ENCODE measurements at places on chromosomes 5 and 9.

DNA sequence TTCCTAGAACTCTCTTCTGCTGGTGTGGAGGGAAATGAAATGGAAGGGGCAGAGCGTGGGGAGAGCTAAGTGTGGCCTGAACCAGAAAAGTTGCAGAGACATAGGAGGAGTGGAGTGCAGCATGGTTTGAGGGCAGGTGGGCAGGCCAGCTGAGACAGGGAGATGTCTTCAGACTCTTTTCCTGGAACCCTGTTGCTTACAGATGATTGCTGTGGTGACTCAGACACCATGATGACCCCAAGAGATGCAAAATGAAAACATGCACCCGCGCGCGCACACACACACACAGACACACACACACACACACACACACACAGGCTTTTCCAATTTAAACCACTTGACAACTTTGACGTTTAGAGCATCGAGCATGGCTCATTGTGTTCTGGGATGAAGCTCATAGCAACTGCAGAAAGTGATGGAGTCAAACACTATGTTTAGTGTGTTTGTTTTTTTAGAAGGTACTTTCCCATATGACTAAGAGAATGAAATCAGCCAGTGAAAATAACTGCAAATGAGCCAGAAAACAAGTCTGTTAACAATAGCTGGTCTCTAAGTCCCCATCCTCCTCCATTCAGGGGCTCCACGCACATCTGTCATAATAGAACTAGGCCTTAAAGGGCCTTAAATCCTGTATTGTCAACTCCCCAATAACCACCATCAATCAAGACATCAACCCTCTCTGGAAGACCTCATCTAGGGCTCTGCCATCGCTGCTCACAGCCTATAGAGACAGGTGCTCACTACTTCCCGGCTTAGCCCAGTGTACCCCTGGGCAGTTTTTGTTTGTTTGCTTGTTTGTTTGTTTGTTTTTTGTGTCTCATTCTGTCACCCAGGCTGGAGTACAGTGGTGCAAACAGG lies 9.6 kb downstream of the TMOD1 start:
- no peak for DNase-seq

DNA sequence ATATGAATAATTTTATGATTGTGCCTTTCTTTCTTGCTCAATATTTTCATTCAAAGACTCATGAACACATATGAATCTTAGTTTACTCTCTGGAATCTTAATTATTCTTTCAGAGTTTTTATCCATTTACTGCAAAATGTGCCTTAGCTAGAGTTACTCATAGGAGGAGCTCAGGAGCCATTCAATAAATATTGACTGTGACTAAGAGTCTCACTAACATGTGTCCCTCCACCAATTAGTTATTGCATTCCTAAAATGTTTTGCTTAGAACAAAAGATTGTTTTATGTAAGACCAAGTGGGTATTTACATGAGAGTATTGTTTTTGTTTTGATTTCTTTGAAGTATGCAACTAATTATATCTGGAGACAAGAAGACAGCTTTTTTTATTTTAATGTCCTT lies 218.4 kb upstream of the MAST4 start:
- no peak for DNase-seq

- DNase-seq: no peak
Measured at GRCh38 chr9:567128-567746, 274.3 kb upstream of the DMRT1 start.

DNA sequence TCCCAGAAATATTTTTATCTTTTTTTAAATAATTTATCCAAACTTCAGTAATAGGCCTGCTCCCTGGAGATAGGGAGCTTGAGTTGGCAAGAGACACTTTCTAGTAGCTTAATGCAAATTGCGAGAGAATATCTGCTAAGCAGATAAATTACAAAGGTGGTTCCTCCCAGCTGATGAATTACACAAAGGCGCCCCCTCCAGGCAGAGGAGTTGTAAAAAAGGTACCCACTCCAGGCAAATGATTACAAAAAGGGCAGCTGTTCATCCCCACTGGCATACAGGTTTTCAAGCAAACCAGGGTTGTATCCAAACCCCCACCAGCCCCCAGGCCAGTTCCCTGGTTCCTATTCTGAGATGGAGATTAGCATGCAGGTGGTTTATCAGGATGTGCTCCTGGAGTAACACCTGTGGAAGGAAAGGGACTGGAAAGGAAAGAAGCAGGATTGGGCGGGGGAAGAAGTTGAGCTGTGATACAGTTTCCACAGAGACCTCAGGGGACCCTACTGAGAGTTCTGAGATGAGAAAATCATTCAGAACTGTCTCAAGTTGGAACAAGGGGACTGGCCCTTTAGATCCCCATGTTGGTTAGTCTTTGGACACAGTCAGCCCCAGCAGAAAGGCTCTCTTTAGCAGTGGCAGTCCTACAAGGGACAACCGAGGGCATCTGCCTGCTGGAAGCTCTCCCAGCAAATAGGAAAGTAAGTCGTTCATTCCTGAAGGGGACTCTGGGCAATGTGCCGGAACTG lies 25.5 kb downstream of the ESM1 start:
- peak; percentile 14 for DNase-seq

DNA sequence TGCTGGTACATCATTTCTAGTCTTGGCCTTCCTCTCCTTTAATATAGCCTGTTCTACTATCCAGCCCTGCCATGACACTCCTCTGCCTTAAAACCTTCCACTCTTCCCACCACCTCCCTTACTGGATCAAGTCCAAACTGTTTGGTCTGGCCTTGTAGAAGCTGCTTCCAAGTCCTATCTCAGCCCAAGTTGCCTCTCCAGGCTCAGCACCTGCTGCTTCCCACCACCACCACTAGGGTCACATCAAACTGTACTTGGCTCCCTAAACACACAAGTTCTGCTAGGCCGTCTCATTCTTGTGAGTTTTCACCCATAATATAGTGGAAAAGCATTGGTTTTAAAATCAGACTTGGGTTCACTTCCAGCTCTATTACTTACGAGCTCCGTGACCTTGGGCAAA lies 1.4 kb downstream of the NDUFA8 start:
- peak; percentile 3 for DNase-seq
